ENCODE measurements at places on chromosomes 2 and 18. TPM values are rescaled to one million over a fixed set of nuclear protein-coding genes. Genes with fewer than 3 reads are reported as not detected.

- no peak for DNase-seq
- H3K27me3 ChIP-seq = no peaks in the 10 kb centered on the region
- no peak overlapping the region for H3K4me3 ChIP-seq
- no peaks in the 10 kb centered on the region for H3K36me3 ChIP-seq
- H3K4me1 ChIP-seq = no peaks in the 10 kb centered on the region
Observed at GRCh38 chr18:44848644-44849335, 168.1 kb downstream of the SETBP1 start.

Gene SCN1A
- polyA plus RNA-seq = not detected

- no peaks in the 10 kb centered on the region for H3K27me3 ChIP-seq
- no peak overlapping the region for H3K27ac ChIP-seq
- peaks cover 5% of the 10 kb centered on the region for H3K4me1 ChIP-seq
- H3K36me3 ChIP-seq = no peaks in the 10 kb centered on the region
Observed at GRCh38 chr2:3457524-3458395, 61.6 kb downstream of the ADI1 start.

Gene AFF3
- 4.0 TPM for polyA plus RNA-seq

DNA sequence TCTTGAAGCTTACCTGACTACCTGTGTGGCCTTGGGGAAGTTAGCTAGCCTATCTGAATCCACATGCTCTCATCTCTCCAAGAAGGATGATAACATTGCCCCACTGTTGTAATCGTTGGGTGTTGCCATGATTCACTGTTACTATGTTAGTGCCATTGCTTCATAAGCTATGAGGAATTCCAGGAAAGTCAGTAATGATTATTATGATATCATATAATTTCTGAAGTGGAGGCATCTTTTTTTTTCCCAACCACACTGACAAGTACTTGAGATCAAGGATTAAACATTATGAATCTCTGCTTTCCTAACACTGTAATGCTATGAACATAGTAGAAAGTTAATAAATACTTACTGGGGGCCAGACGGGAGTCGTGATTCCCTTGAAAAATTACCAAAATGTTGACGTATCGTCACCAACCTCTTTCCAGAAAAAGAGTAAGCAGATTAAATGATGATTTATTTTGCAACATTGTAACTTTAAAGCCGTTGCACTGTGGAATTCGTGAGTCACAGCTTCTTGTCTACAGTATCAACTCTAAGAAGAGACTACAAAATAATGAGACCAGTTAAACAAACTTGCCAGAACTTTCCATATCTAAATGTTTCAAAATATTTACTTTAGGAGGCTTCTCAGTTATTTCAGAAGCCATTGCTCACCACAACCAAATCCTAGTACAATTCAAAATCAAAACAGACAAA, 459.9 kb downstream of the PIK3C3 start:
- no peaks in the 10 kb centered on the region for H3K27me3 ChIP-seq
- H3K36me3 ChIP-seq = no peaks in the 10 kb centered on the region
- no peaks in the 10 kb centered on the region for H3K4me1 ChIP-seq
- no peak for DNase-seq
- no peak overlapping the region for H3K4me3 ChIP-seq
- H3K27ac ChIP-seq = no peak overlapping the region

Data from naive thymus-derived CD4-positive, alpha-beta T cell (primary cell).